ENCODE measurements at places on chromosomes 5 and 9.
A peak's percentile ranks its signal among the peaks of the same experiment; 100 is the strongest.

GRCh38 chr5:120567921-120568320, 103.8 kb downstream of the PRR16 start:
- DNase-seq = no peak

DNA sequence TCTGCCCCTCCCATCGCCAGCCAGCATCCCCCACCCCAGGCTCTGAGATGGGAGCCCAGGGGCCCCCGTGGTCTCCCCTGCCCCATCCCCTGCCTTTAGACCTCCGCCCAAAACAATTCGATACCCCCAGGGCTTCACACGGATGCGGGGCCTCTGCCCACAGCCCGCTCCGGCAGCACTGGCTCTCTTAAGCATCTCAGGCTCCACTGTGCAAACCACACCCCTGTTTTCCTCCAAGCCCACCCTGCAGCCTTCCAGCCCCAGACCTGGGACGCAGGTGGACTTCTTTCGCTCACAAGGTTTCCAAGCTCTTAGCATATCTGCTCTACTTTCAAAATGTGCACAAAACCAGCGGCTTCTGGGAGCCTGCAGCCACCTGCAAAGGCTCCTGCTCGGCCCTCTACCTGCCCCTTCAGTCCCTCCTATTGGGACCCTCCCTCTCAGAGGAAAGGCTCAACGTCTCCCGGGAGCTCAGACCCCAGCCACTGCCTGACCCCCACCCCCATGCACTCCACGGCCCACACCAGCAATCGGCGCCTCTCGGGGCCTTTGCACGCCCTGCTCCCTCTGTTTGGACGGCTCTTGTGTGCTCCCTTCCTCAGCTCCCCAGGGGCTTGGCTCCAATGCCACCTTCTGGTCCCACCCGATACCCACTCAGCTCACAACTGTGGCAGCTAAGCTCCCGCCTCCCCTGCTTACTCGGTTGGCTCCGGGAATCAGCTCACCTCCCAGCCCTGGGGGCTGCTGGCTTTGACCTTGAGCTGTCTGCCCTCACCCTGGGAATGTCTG, 918 bp upstream of the SLC9A3 start:
- DNase-seq = no peak

- DNase-seq = no peak
Measured at GRCh38 chr5:121945261-121945660, 16.5 kb upstream of the SRFBP1 start.

DNA sequence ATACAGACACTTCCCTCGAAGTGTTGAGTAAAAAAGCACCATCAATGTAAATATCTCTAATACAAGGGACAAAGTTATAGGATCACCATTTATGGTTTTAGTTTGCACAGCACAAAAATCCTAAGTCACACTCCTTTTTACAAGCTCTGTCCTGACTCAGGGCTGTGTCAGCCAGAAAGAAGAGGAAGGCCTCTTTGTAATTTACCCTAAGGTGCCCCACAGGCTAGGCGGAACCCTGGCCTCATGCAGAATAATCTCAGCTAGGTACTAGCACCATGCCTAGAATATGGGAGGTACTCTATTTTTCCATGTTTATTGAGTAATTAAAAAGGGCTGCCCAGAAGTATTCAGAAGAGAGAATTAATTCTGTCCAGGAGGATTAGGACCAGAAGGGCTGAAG, 36.9 kb downstream of the HAVCR1 start:
- no peak for DNase-seq

- no peak for DNase-seq
Measured at GRCh38 chr9:125649826-125650225, 57.2 kb downstream of the MAPKAP1 start.

DNA sequence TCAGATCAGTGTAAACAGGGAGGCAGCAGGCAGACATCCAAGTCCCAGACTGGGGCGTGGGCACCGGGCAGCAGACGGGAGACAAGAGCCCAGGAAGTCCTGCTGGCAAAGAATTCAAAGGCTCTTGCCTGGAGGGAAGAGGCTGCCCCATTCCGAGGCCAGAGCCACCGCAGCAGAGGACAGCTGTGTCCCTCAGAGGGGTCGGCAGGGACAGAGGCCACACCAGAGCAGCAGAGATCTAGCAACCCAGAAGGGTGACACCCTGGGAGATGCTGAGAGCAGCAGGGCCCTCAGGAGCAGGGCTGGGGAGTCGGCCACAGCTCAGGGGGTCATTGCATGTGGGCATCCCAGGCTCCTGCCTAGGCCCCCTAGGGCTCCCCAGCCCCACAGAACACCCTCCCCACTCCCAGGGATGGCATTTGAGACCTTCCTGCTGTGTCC, 29.1 kb downstream of the ADAMTS2 start:
- DNase-seq = no peak

- DNase-seq = no peak
Measured at GRCh38 chr5:158382473-158382872, 523.5 kb upstream of the CLINT1 start.

DNA sequence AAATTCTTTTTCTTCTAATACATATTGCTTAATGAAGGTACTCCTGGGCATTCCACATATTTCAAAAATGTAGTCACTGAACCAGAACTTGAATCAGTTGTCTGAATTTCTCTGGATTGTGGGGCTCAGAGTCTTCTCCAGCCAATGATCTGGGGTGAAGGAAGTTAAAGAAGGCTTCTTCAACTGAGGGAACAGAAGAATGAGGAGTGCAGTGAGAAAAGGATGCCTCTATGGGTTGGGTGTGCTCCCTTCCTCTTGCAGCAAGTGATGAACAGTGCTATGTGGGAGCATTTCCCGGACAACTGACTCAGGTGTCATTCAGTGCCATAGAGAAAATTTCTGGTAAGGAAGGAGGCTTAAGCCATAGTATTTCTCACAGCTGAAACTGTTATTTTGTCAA, 7.9 kb downstream of the LNPEP start:
- no peak for DNase-seq

DNA sequence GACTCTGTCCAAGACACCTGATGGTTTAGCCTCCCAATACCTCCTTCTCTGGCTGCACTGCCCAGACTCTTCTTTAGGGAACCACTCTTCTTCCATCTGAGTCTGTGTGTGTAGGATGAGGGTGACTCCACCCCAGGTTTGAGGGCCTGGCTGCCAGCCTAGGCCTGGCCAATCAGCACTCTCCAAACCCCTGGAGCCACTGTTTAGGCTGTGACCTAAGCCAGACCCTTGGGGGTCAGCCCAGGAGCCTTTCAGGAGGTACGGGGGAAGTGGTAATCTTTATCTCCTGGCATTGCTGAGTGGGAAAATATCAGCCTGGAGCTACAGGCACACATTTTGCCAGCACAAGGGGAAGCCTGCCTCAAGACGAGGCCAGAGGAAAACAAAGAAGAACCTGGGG, 6.2 kb upstream of the ERGIC1 start:
- no peak for DNase-seq

- no peak for DNase-seq
Measured at GRCh38 chr5:540906-541538, 16.8 kb upstream of the SLC9A3 start.

- DNase-seq = no peak
Measured at GRCh38 chr9:134648701-134649530, 7.3 kb downstream of the COL5A1 start.

GRCh38 chr9:32326146-32326545, 58.3 kb upstream of the ACO1 start:
- no peak for DNase-seq

DNA sequence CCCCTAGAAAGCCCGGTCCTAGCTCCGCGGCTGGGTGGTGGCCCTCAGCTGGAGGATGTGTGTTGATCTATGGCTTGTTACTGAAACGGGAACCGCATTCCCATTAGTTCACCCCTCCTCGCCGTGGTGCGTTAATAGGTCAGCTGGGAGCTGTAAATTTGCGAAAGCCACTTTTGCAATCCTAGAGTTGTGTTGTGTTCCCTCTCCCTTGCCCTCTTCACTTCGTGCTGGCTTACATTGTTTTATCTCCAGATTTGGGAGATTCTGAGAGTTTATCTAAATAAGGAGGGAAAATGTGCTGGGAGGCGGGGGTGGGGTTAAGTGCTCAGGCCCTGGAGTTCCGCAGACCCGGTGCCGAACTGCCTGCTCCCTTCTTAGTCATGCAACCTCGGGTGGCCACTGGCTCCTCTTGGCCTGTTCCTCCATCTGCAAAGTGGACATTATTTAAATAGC, 62.8 kb downstream of the HMCN2 start:
- no peak for DNase-seq

GRCh38 chr5:142387024-142387682, 62.3 kb upstream of the SPRY4 start:
- no peak for DNase-seq

GRCh38 chr9:87606841-87607521, 109.3 kb downstream of the DAPK1 start:
- DNase-seq = no peak

GRCh38 chr9:3879726-3880505, 354.1 kb upstream of the RFX3 start:
- DNase-seq = no peak

DNA sequence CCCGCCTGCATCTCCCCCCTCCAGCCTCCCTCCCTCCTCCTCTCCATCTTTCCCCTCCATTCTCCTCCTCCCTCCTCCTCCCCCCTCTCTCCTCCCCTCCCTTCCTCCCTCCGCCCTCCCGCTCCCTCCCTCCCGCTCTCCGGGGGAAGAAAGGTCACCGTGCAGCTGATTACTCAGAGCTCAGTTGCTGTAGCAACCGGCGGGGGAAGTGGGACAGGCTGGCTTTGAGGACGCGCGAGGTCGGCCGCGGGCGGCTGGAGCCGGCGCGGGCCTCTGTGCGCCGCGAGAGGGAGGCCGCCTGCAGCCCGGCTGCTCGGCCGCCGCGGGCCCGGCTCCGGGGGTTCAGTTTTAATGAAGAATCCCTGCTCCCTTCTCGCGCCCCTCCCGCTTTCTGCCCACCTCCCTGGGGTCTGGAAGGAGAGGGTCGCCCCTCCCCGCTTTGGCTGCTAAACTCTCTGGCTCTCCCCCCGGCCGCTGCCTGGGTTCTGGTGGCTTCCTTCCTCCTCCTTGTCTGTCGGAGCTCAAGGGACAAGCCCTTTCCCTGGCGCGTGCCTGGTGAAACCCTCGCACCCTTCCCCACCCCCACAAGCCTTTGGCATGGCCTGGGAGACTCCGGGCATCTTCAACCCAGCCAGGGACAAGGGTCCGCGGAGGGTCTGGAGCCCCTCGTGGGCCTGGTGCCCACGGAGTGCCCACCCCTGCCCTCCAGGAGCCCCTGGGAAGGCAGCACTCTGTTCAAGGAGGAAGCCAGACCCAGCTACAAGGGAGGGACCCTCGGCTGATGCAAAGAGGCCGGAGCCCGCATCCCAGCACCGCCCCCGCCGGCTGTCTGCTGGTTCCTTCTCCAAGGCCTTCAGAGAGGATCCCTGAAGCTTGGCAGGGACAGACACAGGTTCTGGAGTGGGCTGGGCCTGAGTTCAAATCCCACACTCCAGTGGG, 160.3 kb downstream of the C9orf50 start:
- DNase-seq = peak; percentile 99

GRCh38 chr5:1885404-1885755, 2.7 kb upstream of the IRX4 start:
- DNase-seq = no peak

All from globus pallidus (tissue), 1 donor.